Suprapubic skin (tissue), 4 donors: ENCODE measurements at places on chromosomes 11 and 22. TPM values are rescaled to one million over a fixed set of nuclear protein-coding genes. Genes with fewer than 3 reads are reported as not detected.

POTEH gene
- total RNA-seq, result not detected

NAALAD2 gene
- not detected for total RNA-seq

RTCB gene
- total RNA-seq, result 86.6 TPM

SLC17A6 gene
- total RNA-seq, result not detected

PARVA gene
- total RNA-seq, result 16.7 TPM

PIK3IP1 gene
- 85.0 TPM for total RNA-seq

AASDHPPT gene
- 45.6 TPM for total RNA-seq

CHKA gene
- total RNA-seq, result 21.4 TPM

DNA sequence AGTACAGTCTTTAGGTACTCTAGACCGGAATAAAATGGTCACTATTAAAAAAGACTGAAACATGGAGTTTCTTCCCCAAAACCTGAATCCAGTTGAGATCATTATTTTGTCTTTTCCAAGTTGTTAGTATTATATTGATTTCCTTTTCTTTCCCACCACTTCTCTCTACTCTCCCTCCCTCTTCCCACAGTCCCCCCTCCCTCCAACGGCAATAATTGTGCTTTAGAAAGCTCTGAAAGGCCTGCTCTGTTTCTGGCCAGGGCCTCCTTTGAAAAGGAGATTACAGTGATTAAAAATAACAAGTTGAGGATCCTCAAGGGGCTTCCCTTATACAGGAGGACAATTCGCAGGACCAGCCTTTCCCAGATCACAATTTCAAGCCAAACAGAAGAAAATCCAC, 3.5 kb downstream of the SPON1 start:
- DNase-seq, result no peak

DNA sequence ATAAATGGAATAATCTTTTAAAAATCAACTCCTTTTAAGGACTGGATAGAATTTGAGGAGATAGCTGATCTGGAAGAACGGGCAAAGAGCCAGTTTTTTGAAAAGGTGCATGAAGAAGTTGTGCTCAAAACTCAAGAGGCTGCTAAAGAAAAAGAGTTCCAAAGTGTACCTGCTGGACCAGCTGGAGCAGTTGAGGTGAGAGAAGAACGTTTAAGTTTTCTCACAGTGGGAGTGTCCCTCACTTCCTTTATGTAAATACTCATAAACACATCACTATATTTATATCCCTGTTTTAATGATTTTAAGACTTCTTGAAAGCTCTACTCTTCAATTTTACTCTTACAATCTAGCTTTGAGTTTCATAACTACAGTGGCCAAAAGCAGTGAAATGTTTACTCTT, 11.7 kb upstream of the ANKRD42 start:
- no peak for DNase-seq

DNA sequence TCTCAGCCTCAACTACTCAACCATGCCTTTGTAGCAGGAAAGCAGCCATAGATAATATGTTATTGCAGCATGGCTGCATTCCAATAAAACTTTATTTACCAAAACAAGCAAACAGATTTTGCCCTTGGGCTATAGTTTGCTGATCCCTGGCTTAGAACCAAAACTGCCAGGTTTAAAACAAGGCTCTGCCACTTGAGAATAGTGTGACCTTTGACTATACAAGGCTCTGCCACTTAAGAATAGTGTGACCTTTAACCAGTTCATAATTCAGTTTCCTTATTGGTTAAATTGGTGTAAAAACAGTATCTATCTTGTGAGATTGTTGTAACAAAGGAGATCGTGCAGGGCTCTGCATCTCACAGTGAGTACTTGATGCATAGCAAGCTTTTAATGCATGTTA, 217.3 kb upstream of the MTNR1B start:
- DNase-seq, result no peak

DNA sequence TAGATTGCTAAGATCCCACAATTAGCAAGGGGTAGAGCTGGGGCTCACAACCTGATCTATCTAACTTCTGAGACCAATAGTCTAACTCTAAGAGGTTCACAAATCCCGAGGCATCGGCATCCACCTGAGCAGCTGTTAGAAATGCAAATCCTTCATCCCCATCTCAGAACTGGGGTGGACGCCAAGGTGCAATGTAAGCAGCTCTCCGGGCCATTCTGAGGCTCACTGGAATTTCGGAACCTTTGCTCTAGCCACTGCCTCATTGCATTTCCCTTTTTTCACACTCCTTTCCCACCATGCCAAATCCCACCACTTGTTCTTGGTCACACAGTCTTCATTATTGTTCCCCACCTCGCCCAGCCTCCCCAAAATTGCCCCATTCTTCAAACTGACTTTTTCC, 29.8 kb downstream of the MAML2 start:
- no peak for DNase-seq

GRCh38 chr11:119027561-119028345, 2.9 kb downstream of the SLC37A4 start:
- no peak for DNase-seq

- DNase-seq, result peak; percentile 75
Measured at GRCh38 chr22:50505276-50505775, 2.2 kb downstream of the LMF2 start.

GRCh38 chr11:106848526-106848925, 169.8 kb downstream of the GUCY1A2 start:
- DNase-seq, result no peak

DNA sequence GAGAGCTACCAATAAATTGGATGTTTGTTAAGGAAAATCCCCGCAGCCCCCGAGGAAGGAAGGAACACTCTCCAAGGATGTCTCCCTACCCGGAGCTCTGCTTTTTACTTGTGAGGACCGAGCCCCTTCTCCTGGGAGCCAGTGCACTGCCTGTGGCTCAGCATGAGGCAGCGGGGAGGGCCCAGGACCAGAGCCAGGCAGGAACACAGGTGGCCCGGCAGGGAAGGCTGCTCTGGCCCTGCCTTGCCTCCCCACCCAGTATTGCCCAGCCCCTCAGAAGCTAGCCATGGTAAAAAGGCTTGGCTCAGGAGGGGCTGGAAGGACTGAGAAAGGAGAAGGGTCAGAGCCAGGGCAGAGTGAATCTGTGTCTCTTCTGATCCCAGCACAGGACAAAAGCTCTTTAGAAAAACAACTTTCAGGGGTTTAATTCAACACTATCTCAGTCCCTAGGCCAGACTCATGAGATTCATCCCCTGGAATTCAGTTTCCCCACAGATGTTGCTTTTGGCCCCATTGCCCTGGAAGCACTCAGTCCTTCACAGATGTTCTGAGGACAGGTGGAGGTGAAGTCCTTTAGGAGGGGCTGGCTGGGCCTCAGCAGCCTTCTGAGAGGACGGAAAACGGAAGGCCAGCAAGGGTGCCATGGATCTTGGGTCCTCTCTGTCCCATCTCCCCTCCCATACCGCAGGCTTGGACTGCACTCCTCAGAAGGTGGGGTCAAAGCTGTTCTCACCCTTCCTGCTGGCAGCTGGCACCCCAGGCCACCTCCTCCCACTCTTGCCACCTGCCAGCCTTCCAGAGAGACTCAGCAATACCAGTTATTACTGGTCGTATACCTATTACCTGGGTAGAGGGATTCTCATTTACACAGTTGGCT, 318.9 kb downstream of the NTM start:
- DNase-seq, result no peak

- DNase-seq, result no peak
Measured at GRCh38 chr11:101974771-101975170, 58.4 kb upstream of the ANGPTL5 start.

DNA sequence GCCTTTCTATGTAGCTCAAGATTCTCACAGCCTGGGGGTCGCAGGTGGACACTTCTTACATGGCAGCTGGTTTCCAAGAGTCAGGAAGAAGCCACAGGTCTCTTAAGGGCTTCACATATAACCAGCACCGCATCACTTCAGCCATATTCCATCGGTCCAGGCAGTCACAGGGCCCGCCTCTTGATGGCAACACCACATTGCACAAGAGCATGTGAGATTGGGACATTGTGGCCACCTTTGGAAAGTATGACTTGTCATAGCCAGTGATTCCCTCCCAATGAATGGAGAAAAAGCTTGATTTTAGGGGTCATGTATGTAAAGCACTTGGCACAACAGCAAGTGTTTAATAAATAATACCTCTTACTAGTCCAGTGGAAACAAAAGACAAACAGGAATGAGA, 98.3 kb downstream of the NCAM1 start:
- DNase-seq, result no peak

DNA sequence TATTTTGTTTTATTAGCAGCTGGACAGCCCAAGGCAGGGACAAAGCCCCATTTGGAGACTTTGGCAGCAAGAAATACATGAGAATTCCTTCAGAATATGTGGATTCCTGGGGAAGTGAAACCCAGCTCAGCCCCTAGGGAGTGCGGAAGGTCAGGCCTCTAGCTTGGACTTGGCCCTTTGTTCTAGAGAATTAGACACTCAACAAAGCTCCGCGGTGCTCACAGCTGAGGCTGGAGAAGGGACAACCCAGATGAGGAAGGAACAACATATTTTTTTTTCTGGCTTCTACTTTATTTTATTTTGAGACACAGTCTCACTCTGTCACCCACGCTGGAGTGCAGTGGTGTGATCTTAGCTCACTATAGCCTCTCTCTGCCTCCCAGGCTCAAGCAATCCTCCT, 44.7 kb upstream of the SEPTIN5 start:
- DNase-seq, result peak; percentile 41

DNA sequence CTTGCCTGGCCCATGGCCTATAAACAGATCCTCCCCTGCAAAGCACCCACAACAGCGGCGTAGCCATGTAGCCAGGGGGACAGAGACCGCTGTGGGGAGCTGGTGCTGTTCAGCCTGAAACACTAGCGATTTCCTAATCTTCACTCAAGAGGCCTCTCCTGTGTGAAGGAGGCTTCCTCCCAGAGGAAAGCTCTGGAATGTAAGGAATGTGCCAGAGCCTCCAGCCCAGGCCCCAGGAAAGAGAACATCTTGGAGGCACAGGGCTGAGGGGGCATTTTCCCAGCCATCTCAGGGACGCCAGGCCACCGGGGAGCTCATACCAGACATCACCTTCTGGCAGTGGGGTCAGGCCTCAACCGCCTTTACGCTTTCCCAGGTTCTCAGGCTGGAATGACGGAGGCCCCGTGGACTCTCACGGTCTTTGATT, 24.0 kb downstream of the MIAT start:
- no peak for DNase-seq

DNA sequence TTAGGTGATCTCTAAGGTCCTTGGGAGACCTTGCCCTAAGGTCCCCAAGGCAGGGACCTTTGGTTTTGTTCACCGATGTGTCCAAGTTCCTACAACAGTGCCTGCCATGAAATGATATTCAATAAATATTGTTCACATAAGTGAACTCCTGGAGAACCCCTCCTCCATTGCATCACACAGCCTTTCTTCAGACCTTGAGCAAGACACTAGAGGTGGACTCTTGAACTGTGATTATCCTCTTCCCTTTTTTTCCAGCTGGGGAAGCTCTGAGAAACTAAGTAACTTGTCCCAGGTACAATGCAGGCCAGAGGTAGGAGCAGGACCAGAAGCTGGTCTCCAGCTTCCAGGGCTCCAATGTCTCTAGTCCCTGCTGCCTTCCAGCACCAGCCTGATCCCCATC, 76.6 kb upstream of the LMO1 start:
- no peak for DNase-seq

DNA sequence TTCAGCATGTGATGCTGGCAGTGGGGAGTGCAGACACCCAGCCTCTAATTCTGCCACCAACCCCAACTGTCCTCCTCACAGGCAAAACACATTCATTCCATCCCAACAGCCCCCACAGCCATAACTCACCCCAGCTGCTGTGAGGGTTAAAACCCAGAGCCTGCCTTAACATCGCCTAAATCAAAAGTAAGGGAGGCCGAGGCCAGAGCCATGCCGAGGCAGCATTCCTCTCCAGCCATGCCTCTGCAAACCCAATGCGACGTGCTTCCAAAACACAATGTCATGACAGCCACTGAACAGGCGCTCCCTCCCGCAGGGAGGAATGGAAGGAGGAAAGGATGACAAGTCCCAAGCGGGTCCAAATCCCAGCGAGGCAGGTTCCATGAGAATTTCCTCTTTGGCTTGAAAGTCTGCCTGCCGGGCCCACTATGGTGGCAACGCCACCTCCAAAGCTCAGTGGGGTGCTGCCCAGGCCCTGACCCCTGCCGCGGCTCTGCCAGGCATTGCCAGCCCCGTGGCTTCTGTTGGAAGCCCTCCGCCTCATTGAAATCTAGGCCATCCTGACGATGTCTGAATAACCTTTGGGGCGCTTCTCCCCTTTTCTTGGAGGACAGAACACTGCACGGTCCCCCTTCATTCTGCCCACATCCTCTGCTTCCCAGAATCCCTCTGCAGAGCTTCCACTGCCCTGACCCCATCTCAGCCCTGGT, 472.3 kb downstream of the BRD1 start:
- DNase-seq, result peak; percentile 29

- no peak for DNase-seq
Measured at GRCh38 chr11:113057038-113057437, 95.8 kb downstream of the NCAM1 start.

DNA sequence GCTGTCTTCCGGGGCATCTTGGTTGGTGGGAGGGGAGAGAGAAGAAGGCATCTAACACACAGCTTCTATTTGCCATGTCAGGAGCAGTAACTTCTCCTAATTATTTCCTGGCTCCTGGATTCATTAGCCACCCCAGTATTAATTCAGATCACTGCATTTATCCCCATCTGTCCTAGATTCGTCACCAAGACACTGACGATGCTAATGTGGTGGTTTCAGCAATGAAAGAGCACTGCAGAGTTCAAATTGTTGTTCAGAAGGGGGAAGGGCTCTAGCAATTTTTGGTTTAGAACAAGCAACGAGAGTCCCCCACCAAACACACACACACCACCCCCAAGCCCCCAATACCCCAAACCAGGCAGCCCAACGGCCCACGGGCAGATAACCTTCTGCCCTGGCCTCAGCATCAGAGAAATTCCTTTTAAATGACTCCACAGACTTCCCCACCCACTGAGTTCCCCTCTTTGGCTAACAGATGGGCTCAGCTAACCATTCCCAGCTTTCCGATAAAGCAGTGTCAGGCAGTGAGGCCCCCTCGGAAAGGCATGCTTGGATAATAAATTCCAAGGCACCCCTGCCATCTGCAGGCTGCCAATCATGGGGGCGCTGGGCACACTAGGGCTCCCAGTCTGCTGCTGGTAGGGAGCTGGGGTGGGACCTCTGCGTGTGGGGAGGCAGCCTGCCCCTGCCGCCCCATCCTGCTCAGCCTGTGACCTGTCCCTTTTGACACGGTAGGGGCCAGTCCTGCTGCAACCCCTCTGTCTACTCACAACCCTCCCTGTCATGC, 453.5 kb downstream of the MIAT start:
- DNase-seq, result no peak

GRCh38 chr11:102615894-102616432, 9.2 kb downstream of the MMP20 start:
- DNase-seq, result no peak

GRCh38 chr11:16080688-16081381, 275.5 kb downstream of the SOX6 start:
- no peak for DNase-seq

- DNase-seq, result no peak
Measured at GRCh38 chr22:38758276-38758945, 2.6 kb upstream of the SUN2 start.

- DNase-seq, result no peak
Measured at GRCh38 chr22:46469711-46470110, 67.7 kb downstream of the CELSR1 start.

- no peak for DNase-seq
Measured at GRCh38 chr11:129264114-129264513, 72.0 kb upstream of the ARHGAP32 start.
